ENCODE measurements at places on chromosomes 13 and 19.

- no peak for DNase-seq
These were observed 8.3 kb downstream of the HMGB1 start for GRCh38 chr13:30457306-30457891.

- DNase-seq = no peak
These were observed 14.2 kb downstream of the C19orf81 start for GRCh38 chr19:50663482-50663790.

- no peak for DNase-seq
These were observed 949 bp downstream of the C3 start for GRCh38 chr19:6719540-6719861.

DNA sequence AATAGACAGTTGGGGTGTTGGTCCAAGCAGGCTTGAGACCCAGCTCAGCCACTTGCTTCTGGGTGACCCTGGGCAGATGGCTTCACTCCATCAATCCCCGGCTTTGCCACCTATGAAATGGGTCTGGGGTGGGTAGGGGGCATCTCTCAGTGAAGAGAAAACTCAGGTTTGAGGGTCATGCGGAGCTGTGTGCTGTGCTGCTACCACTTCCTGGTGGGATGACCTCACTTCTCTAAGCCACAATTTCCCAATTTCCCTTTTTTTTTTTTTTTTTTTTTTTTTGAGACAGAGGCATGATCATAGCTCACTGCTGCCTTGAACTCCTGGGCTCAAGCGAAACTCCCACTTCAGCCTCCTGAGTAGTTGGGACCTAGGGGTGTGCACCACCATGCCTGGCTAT, 4.6 kb upstream of the PLAUR start:
- DNase-seq = no peak

- DNase-seq = no peak
These were observed 108.2 kb downstream of the EDNRB start for GRCh38 chr13:77810430-77810829.
